KG1 (cell line): ENCODE measurements at places on chromosomes 13 and 19.
A peak's percentile ranks its signal among the peaks of the same experiment; 100 is the strongest.

- DNase-seq, result peak; percentile 66
These were observed at the start of gene LRRC63 for GRCh38 chr13:46211483-46212351. Gene LRRC63, plus strand, starts transcription at chr13:46211928. Its CDS starts 1,107 bp downstream, at chr13:46213035.

DNA sequence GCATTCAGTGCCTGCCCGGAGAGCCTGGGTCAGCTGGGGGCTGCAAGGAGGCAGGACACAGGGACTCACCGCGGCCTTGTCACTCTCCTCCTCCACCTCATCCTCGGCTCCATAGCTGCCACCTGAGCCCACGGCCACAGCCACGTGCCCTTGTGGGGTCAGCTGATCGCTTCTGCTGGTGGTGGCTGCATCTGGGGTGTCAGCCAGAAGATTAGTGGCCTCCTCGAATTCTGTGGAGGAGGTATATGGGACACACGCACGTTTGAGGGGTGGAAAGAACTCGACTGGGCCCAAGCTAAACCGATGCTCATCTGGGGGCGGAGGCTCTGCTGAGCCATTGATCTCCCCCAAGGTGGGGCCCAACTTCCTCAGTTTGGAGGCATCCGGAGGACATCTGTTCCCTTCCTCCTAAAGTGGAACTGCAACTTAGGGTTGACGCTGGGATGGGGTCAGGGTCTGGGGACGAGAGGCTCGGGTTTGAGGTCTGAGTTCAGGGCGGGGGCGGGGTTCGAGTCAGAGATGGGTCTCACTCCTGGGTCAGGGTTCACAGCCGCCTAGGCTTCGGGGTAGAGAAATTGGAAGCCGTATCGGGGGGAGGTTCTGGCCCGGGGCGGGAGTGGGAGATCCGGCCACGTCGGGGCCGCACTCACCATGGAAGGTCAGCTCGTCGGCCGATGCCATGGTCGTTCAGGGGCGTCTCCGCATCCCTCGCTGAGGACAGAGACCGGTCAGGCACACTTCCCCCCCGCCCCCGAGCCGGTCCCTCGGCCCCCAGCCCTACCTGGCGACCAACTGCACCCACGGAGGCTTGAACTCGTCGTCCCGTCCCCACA is 493 bp downstream of the YIPF2 start:
- no peak for DNase-seq

GRCh38 chr13:109110159-109110558 is 480.7 kb downstream of the MYO16 start:
- DNase-seq, result no peak

DNA sequence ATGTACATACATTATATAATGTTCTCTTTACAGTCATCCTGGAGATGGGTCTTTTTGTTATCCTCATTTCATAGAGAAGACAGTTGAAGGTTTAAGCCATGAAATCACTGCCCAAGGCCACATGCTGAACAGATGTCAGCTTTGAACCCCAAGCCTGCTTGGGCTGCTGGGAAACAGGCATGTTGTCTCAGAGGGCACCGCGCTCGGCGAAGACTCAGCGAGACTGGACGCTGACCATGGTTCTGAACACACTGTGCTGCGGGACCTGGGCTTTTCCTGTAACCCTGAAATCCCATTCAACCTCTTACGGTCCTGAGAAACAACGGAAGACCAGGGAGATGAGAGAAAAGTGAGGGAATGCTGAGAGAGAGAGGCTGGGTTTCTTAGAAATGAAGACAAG is 27.3 kb downstream of the LRFN3 start:
- no peak for DNase-seq

DNA sequence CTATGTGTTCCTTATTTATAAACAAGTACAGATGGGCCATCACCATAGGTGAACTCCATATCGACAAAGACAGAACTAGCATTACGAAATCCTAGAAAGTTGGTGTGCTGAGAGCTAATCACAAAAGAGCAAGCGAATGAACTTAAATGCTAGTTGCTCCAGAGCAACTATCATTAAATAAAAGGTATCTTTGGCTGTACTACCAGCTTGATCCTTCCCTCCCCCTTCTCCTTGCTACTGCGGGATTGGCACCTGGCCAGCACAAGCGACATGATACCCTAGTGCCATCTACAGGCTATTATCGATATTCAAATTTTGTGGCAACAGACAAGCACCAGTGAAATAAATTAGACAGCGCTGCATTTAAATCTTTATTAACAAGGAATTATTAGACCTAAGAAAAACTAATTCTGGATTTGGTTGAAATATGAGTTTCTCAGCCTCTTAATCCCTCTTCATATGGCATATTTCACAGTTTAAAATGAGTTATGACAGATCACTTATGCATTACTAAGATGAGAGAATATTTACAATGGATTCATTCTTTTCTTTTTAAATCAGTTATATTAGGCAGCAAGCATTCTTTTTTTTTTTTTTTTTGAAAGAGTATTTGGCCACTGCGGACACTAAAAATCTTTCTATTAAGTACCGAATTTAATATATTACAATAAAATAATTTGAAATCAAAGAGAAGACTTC is 5.8 kb downstream of the PCDH9 start:
- DNase-seq, result peak; percentile 49

GRCh38 chr19:16888629-16889365 is at the start of gene F2RL3:
Gene F2RL3, plus strand, starts transcription at chr19:16888999. Its CDS starts 191 bp downstream, at chr19:16889190.
- DNase-seq, result peak; percentile 48

DNA sequence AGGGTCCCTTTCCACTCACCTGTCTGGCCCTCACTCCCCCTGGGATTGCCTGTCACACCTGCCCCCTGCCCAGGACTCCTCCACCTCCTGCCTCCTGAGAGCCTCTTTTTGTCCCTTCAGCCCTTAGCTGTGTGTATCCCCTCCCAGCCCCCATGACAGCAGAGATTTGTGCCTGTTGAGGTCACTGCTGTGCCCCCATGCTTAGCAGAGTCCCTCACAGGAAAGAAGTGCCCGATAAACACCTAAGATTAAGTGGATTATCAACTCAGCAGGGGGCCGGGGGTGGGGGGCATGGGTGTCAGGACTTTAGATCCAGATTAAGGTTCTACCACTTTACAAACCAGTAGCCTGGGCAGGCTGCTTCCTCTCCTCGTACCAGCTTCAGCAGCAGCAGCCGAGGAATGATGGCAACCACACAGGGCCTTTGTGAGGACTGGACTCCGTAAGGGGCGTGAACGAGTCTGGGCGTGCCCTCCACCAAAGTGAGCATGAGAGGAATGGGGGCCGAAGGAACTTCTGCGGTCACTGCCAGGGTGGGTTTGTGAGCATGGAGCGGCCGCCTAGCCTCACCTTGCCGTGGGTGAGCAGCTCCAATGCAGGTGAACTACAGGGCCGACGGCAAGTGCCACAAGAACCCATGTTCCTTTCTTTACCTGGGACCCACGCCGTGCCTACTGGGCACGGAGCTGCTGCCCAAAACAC is 36.1 kb downstream of the ZNF787 start:
- no peak for DNase-seq

GRCh38 chr13:30895773-30896172 is 10.3 kb upstream of the MEDAG start:
- no peak for DNase-seq

- no peak for DNase-seq
These were observed 174.5 kb downstream of the KCTD12 start for GRCh38 chr13:76711550-76712182.

DNA sequence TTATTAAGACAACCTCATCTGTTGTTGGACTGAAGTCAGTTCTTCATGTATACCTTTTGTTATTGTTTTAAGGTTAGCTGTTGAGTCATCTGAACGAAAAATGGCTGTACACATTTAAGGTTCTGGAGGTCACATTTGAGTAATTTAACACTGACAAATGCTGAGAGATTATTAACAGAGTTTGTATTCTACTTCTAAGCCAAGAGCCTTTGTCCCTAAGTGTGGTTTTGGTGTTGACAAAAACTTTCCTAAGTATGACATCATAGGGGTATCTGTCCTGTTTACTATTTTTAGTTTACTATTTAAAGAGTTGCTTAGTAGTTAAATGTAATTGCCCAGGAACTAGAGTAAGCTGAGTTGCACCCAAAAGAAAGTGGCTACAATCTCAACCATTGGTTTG is 71.9 kb downstream of the CDK8 start:
- DNase-seq, result no peak

- no peak for DNase-seq
These were observed 122.7 kb downstream of the AKAP11 start for GRCh38 chr13:42394711-42395085.

DNA sequence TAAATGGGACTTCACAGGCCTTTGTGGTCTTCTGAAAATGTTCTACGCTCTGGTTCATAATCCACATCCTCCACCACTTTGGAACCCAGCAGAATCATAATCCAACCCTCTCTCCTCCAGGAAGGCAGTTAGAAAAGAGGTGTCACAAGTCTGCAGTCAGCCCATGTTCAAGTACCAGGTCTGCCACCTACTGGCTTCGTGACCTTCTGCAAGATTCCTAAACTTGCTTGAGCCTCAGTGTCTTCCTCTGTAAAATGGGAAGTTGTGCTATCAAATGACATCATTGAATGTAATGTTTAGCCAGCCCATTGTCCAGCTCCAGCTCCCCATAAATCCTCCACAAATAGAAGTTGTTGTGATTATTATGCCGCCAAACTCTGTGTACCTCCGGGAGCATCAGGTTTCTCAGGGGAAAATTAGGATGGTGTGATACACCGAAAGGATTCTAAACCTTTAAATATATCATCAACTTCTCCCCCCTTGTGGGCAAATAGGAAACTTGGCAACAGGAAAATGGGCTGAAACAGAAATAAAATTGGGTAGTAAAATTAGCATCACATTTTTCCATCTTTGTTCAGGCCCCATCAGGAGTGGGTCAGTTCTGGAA is 109.7 kb downstream of the NUFIP1 start:
- DNase-seq, result peak; percentile 7

DNA sequence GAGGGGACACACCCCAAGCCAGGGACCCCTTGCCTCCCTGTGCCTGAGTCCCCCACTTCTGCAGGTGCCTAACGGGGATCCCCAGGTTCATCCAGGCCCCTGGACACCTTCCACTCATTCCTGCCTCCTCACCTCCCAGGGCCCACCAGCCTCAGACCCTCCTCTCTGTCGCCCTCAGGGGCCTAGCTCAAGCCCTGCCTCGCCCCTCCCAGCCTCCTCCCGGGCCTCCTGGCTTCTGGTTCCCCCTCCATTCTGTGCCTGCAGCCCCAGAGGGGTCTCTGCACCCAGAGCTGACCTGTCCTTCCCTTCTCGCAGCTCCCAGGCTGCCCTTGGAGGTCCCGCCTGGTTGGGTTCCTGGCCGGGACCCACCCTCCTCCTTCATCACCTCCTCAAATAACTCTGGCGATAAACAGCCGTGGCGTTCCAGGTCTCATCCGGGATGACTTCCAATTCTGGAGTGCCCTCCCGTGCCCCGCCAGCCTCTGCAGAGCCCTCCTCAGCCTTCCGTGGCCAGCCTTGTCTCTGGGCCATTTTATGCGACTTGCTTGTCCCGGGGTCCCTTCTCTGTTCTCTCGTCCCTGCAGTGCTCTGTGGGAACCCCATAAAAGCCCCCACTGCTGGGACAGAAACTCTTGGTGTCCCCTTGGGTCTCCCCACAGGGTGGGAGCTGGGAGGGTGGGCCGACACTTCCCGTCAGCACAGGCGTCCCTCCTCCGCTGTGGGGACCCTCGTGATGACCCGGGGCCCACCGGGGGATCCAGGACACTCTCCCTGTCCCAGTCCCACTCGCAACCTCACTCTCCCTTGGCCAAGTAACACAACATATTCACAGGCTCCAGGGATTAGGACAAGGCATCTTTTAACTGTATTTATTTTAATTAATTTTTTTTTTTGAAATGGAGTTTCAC is 9.2 kb downstream of the JOSD2 start:
- DNase-seq, result no peak

DNA sequence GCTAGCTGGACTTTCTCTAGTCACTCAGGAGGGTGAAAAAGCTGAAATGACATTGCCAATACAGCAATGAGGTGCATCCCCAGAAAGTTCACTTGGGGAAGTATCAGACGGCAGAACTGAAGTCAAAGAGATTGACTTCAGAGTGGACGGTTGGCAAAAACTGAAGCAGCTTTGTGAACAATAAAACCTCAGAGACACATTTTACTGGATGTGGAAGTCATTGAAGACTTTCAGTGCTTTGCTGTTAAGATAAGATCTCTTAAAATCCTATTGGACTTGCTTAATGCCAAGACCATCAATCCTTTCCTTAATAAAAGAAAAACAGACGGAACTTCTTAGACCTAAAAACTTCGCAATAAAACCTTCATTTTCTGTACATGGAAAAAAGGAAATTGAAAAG is 103.7 kb downstream of the ABCC4 start:
- no peak for DNase-seq

GRCh38 chr13:91196958-91197357 is 150.5 kb upstream of the MIR17HG start:
- no peak for DNase-seq

DNA sequence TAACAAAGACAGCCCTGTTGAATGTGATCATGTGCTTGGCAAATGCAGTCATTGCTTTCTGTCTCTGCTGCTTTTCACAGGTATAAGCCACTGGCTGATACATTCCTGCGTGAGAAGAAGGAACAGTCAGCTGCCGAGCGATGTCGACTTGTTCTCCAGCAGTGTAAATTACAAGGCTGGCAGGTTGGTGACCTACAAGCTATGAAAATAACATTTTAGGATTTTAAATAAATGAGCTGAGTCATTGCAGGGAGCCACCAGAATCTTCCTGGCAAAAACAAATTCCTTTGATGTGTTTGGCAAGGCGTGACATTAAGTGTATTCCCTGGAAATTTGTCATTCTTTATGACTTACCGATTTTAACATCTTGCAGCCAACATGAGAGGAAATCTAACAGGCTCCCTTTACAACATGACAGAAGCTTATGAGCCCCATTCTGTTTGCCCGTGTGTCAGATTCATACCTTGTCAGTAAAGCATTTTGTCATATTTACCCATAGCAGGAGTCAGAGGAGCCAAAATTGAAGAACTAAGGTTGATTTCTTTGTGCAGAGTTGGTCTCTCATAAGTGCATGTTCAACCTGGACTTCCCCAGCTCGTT is 471.4 kb downstream of the MYO16 start:
- no peak for DNase-seq

DNA sequence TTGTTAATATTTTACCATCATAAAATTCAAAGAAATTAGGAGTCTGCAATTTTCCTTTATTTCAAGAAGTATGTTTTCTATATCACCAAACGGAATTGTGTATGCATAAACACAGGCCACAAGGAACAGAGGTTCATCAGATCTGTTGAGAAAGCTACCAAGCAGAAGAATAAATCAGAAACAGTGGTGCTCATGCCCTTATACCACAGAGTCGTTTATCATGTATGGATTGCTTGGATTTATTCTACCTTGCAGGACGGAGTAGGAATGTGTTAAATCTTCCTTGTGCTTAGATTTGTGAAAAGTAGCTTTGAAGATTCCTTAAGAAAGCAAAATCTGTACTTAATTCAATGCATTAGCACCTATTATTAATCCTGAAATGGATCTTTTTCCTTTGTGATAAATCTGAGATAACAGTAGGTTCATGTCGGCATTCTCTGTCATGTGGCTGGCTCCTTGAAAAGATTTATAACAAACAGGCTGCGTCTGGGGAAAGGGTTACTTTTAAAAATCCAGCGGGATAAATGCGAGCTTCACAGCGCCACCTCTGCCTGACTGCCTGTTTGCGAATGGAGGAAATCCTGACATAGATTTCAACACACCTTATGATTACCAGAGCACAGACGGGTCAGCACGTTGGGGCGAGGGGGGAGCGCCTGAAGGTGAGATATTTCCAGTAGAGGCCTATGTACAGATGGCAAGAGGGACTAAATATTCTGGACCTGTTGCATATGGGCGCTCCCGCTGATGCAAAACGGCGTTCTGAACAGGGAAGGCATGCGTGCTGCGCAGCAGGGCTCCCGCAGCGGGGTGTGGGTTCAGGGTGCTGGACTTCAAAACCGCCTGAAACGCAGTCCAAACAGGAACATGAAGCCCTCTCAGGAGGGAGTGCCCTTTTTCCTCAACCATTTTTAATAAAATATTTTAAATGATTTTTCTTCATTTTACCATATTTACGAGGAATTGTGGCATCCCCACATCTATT is 445.5 kb upstream of the SGCG start:
- no peak for DNase-seq

GRCh38 chr13:40146611-40147117 is 491.2 kb downstream of the COG6 start:
- DNase-seq, result no peak
